ENCODE measurements at places on chromosomes 3 and 15. TPM values are rescaled to one million over a fixed set of nuclear protein-coding genes. Genes with fewer than 3 reads are reported as not detected.

EHHADH gene
- total RNA-seq = 7.3 TPM

GOLGA6A gene
- 0.49 TPM for total RNA-seq

C3orf62 gene
- 7.5 TPM for total RNA-seq

CCRL2 gene
- total RNA-seq = 1.7 TPM

CDHR4 gene
- not detected for total RNA-seq

ATP8B4 gene
- 9.3 TPM for total RNA-seq

EPHA6 gene
- total RNA-seq = 22.0 TPM

ATP2B2 gene
- total RNA-seq = 28.0 TPM

THRB gene
- 41.6 TPM for total RNA-seq

POLR2M gene
- 103 TPM for total RNA-seq

PCSK6 gene
- total RNA-seq = 48.1 TPM

IL5RA gene
- 0.44 TPM for total RNA-seq

DUT gene
- total RNA-seq = 67.7 TPM

IGSF10 gene
- total RNA-seq = 36.2 TPM

XCR1 gene
- total RNA-seq = not detected

SLC6A20 gene
- 6.2 TPM for total RNA-seq

GP9 gene
- total RNA-seq = 1.2 TPM

CLEC3B gene
- total RNA-seq = 109 TPM

CYP1A1 gene
- 0.55 TPM for total RNA-seq

MME gene
- 19.2 TPM for total RNA-seq

FOXL2NB gene
- 7.9 TPM for total RNA-seq

IGDCC3 gene
- 5.4 TPM for total RNA-seq

GPR149 gene
- 3.8 TPM for total RNA-seq

TMA7 gene
- 194 TPM for total RNA-seq

KNL1 gene
- 14.2 TPM for total RNA-seq

CRYGS gene
- total RNA-seq = 2,965 TPM

HYAL2 gene
- 71.0 TPM for total RNA-seq

GOLGA6L1 gene
- not detected for total RNA-seq

RETNLB gene
- not detected for total RNA-seq

DLEC1 gene
- 0.33 TPM for total RNA-seq

PTX3 gene
- 4.4 TPM for total RNA-seq

ATP2C1 gene
- total RNA-seq = 128 TPM

PODXL2 gene
- 99.9 TPM for total RNA-seq

HCLS1 gene
- total RNA-seq = 7.0 TPM

ARHGEF3 gene
- total RNA-seq = 33.0 TPM

BCHE gene
- total RNA-seq = 53.3 TPM

KCNMB2 gene
- 7.8 TPM for total RNA-seq

CLRN1 gene
- 12.0 TPM for total RNA-seq

RBMS3 gene
- 59.9 TPM for total RNA-seq

TM4SF1 gene
- 86.8 TPM for total RNA-seq

RAB7A gene
- total RNA-seq = 75.9 TPM

COPB2 gene
- total RNA-seq = 140 TPM

VEPH1 gene
- total RNA-seq = 10.5 TPM

PPIB gene
- 195 TPM for total RNA-seq

INSYN1 gene
- 19.9 TPM for total RNA-seq

C3orf80 gene
- total RNA-seq = 0.66 TPM

CCR9 gene
- total RNA-seq = not detected

NMB gene
- 1.5 TPM for total RNA-seq

ZNF501 gene
- 14.0 TPM for total RNA-seq

GHRL gene
- not detected for total RNA-seq
